ENCODE measurements at places on chromosomes 13 and 19.
A peak's percentile ranks its signal among the peaks of the same experiment; 100 is the strongest.

- DNase-seq = no peak
These were observed 669 bp downstream of the GADD45B start for GRCh38 chr19:2476451-2477140.

DNA sequence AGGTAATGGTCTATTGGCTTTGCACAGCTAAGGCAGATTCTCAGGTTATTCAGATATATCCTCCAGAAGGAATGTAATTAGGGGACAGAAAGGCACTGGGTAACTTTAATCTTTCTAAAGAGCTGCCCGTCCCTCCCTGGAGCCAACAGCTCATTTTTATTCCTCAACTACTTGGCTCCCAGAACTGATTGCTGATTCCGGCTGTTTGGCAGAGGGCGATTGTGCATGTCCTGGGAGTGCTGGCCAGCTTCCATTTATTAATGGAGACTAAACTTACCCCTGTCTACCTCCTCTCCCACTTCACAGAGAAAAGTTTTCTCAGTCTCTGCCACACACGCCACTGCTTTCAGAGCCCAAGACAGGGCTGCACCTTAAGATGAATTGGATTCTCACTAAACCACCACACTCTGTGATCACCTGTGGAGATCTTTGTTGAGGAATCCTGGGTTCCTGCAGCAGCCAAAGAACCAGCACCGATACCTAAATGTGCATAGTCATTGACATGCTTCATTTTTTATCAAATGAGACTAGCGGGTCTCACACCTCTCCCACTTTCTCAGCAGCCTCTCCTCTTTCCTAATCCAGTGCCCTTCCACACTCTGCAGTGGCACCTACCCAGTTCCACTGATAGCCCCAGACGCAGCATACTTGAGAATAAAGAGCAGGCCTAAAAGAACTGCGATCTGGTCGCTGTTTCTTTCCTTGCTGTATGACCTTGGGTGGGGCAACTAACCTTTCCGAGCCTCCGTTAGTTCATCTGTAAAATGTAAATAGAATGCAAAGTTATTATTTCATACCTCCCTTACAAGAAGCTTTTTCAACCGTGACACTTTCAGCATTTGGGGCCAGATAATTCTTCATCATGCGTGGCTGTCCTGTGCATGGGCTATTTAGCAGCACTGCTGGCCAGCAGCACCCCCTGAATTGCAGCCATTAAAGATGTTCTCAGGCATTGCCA, 648.7 kb downstream of the UQCRFS1 start:
- no peak for DNase-seq

GRCh38 chr13:113041293-113041690, 64.3 kb upstream of the F7 start:
- DNase-seq = no peak

- DNase-seq = no peak
These were observed 467.8 kb upstream of the ARGLU1 start for GRCh38 chr13:107035778-107036177.

DNA sequence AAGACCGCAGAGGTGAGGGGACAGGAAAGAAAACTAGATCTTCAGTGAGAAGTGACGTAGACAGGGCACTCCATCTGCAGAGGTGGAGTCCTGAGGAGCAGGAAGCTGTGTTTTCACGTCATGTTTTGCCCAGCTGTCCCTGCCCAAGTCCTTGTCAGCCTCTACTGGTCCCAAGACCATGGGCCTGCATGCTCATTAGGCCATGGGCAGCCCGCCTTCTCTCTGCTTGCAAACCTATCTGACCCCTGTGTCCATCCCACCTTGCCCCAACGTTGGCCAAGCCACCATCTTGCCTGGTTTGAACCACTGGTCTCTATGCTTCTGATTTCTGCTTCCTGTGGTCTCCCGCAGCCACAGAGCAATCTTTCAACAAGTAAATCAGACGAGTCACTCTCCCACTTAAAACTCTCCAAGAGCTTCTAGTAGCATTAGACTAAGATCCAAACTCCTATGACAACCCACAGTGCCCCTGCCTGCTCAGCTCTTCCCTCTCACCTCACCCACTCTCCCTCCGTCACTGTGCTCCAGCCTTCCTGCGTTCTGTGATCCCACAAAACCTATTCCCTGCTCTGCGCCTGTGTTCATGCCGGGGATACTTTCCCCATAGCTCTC, 18.6 kb upstream of the CCNE1 start:
- no peak for DNase-seq

DNA sequence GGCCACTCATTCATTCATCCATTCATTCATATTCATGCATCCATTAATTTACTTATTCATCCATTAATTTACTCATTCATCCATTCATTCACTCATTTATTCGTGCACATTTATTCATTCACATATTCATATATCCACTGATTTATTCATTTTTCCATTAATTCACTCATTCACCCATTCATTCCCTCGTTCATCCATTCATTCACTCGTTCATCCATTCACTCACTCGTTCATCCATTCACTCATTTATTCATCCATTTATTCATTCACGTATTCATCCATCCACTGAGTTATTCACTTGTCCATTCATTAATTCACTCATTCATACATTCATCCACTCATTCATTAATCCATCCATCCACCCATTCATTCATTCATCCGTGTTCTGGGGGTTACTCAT, 35.8 kb upstream of the OLFM2 start:
- DNase-seq = no peak

DNA sequence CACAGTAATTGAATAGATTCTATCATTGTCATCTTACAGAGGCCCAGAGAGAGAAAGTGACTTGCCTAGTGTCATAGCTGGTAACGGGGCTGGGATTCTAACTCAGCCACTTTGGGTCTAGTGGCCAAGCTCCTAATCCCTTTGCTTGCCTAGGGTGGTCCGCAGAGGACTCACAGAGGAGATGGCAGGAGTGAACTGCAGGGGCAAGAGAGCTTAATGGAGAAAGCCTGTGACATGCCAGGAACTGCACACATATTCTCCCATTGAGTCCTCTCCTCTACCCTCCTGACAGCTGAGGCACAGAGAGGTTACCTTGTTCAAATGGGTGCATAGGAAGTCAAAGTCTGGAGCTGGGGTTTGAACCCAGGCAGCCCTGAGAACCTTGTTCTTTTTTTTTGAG, 2.7 kb downstream of the LSR start:
- DNase-seq = no peak

- DNase-seq = no peak
These were observed at the start of gene EMP3 for GRCh38 chr19:48325265-48325910. Gene EMP3, plus strand, starts transcription at chr19:48325552. Its CDS starts 1,293 bp downstream, at chr19:48326845.

GRCh38 chr13:43365039-43365344, 341.6 kb downstream of the DNAJC15 start:
- DNase-seq = no peak

DNA sequence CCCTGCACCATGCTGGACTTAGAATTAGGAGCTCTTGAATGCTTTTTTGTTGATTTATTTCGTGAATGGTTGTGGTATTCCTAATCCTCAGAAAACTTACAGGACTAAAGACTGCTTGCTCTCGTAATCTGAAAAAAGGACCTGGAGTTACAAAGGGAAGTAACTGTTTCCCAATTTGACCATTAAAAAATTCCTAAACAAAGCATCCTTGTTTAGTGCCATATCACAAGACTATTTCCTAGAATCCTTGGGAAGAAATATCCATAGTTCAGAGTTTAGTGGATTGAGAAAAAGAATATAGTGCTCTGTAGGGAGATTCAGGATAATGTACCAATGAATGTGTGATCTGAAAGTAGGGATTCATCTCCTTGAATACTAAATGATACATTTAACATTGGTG, 186.8 kb downstream of the NDFIP2 start:
- DNase-seq = no peak

GRCh38 chr13:33730147-33730546, 87.8 kb upstream of the RFC3 start:
- DNase-seq = no peak

DNA sequence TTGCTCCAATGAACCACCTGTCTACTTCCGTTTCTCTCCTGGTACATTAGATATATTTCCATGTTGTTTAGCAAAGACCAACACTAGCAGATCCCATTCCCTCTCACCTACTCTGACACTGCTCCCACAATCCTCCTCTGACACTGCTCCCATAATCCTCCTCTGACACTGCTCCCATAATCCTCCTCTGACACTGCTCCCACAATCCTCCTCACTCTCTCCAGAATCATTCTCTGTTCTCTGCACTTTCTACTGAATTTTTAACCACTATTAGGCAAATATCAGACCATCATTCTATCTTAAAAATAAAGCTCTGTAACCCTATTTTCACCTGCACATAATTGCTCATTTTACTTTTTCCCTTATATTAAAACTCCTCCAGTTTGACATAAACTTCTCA, 578.5 kb upstream of the PCDH20 start:
- no peak for DNase-seq

GRCh38 chr13:74190999-74191398, 56.8 kb upstream of the KLF12 start:
- no peak for DNase-seq

GRCh38 chr19:18156841-18157464, 4.0 kb downstream of the PIK3R2 start:
- peak; percentile 6 for DNase-seq

DNA sequence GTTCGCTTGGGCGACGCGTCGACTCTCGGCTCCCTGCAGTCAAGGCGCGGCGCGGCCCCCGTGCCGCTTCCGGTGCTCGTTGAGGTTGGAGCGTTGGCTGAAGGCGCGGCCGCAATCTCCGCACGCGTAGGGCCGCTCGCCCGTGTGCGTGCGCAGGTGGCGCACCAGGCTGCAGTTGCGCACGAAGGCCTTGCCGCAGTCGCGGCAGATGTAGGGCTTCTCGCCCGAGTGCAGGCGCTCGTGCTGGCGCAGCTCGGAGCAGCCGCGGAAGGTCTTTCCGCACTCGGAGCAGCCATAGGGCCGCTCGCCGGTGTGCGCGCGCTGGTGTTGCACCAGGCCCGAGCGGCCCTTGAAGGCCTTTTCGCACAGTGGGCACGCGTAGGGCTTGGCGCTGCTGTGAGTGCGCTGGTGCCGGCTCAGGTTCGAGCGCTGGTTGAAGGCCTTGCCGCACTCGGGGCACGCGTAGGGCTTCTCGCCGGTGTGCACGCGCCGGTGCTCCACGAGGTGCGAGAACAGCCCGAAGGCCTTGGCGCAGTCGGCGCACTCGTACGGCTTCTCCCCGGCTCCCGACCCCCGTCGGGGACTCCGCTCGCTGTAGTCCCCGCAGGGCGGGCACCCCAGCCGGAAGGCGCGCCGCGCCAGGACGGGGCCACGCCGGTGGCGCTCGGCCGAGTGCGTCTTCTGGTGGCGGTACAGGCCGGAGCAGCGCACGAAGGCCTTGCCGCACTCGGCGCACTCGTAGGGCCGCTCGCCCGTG, 5.3 kb upstream of the ZNF497 start:
- no peak for DNase-seq

DNA sequence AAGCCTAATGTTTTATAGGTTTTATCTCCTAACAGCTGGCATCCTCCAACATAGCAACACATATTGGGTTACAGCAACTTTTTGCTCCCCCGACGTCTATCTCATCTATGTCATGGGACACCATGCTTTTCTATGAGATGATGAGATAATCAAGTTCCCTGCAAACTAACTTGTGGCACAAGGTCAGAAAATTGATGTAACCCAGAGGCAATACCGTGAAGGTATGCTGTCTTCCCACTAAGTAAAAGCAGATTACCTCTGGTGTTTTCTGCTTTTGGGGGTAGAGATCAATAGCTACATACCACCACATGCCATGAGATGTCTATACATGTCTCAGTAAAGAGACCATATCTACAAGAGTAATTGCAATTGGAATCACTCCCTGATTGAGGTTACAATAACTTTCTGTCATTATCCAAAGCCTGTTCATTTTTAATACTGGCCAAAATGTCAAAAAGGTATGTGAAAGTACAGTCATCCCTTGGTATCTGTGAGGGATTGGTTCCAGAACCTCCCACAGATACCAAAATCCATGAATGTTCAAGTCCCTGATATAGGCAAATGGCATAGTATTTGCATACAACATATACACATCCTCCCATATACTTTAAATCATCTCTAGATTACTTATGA, 131.3 kb downstream of the CYSLTR2 start:
- no peak for DNase-seq

DNA sequence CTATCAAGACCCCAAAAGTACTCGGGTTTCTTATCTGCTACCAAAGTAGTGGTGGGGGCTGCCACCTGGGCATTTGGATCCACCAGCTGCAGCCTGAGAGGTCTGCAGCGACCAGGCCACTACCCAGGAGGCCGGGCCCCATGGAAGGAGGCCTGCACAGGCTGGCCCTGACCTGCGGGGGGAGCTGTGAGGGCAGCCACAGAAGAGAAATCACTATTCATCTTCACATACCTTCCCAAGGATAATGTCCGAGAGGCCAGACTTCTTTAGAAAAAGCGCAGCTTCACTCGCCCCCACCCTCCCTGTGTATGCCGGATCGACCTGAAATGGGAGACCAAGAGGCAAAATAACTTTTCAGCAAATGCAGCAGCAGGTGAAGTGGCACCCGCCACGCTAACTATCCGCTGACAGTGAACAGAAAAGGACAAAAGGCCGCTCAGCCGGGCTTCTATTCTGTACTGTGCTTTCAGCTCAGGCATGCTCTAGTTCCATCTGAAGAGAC, 30.1 kb downstream of the EPS15L1 start:
- no peak for DNase-seq

DNA sequence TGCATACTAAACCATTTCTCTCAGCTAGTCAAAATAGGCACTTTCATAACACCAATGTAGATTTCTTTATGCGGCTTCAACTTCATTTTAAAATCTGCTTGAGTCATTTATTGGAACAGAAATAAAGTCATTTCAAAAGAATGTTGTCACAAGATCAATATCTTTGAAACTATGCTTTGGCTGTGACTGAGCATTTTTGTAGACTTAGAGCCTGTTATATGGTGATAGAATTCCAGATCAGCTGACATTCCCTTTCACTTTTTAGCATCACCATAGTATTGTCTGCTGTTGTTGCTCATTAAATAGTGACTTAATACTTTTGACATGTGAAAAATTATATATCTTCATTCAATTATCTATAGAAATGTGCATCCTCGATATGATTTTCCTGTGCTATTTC, 279.2 kb upstream of the PRR20A start:
- DNase-seq = no peak

DNA sequence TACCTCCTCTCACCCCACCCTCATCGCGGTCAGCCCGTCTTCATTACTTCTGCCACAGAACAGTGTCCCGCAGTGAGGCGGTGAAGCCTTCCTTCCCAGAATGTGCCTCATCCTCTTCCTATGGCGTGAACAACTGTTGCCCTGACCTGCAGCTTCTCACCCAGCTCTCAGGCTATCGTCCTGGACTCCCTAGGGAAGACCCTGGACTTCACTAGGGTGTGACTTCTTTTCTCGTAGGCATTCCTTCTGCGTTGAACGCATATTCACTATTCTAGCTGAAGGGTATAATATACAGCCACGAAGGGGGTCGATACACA, 982 bp downstream of the ZNF865 start:
- no peak for DNase-seq

GRCh38 chr13:80116107-80116506, 224.8 kb downstream of the SPRY2 start:
- no peak for DNase-seq

DNA sequence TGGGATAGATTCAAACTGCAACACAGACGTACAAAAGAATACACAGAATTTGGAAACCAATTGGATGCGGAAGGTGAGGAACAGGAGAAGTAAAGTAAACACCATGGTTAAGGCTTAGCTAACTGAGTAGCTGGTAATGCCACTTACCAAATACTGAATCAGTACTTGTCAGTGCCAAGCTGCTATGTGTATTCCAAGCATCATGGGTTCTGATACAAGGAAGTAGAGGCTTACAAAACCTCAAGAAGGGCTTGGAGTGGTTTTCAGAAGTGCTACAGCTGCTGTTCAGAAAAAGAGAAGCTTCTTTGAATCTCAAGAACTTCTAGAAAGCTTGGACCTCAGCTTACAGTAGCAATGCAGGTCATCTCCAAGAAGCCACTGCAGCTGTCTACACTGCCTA, 35.9 kb upstream of the DCT start:
- no peak for DNase-seq

Measured in NCI-H1417 treated with DMSO at 0.1 percent for 48 hours (cell line).